RKO (cell line): ENCODE measurements at places on chromosomes 4 and X.

GRCh38 chrX:131763674-131764073 lies 219.8 kb downstream of the OR13H1 start:
- no peak for DNase-seq

- no peak for DNase-seq
Observed at GRCh38 chr4:133938061-133938460, 263.5 kb downstream of the PABPC4L start.

- peak; percentile 10 for DNase-seq
Observed at GRCh38 chr4:19358015-19358414, 893.7 kb upstream of the SLIT2 start.

DNA sequence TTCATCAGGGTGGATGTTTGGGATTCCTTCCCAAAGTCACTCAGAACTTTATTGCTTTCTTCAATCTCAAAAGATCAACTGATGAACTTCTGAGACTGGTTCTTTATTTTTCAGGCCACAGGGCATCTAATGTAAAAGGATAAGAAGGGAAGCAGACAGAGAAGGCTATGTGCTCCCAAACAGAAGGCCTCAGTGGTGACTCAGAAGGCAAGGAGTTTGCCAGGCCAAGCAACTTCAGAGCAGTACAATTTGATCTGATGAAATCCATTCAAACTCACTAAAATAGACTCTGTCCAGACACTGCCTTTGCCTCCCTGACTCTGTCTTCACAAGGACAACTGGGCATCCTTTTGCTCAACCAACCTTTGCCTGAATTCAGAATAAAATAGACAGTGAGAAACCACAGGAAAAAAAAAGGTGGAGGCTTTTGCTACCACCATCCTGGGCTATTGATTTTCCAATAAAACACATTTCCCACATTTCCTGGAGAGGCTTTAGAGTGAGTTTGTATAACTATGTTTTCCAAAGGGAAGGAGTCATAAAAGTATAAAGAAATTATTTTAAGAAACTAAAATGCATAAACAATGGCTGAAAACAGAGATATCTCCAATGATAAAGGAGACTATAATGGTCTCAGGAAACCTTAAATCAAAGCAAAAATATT lies 55.2 kb downstream of the ARHGEF6 start:
- peak; percentile 15 for DNase-seq

DNA sequence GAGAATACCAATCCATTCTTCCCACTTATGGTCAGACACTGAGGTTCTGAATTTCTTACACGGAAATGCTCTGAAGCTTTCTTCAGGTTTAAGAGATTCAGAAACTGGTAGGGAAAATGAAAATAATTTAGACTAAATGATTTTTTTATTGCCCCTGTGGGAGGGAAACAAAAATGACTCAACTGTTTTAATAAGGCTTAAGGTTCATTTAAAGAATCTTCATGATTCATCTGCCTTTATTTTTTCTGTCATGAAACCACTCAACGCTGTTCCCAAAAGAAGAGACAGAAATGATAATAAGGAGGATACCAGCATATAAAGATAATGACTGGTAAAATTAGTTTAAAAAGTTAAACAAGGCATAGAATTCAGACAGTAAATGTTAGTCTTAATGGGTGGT lies 39.3 kb upstream of the FAM47B start:
- DNase-seq = no peak

DNA sequence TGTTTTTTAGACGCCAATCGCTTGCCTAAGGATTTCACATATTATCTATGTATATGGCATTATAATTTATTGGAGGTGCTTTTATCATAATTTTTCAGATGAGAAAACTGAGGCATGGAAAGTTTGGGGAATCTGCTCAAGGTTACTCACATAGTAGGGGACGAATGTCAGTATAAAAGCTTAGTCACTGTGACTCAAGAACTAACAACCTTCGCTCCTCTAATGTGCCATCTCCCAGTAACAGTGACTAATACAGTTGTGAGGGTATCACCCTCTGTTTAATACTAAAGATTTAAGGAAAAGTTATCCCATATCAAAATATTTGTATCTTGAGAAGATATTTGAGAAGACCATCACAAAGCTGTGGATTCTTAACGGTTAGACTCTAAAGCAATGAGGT lies 353.1 kb upstream of the SPOCK3 start:
- peak; percentile 5 for DNase-seq

DNA sequence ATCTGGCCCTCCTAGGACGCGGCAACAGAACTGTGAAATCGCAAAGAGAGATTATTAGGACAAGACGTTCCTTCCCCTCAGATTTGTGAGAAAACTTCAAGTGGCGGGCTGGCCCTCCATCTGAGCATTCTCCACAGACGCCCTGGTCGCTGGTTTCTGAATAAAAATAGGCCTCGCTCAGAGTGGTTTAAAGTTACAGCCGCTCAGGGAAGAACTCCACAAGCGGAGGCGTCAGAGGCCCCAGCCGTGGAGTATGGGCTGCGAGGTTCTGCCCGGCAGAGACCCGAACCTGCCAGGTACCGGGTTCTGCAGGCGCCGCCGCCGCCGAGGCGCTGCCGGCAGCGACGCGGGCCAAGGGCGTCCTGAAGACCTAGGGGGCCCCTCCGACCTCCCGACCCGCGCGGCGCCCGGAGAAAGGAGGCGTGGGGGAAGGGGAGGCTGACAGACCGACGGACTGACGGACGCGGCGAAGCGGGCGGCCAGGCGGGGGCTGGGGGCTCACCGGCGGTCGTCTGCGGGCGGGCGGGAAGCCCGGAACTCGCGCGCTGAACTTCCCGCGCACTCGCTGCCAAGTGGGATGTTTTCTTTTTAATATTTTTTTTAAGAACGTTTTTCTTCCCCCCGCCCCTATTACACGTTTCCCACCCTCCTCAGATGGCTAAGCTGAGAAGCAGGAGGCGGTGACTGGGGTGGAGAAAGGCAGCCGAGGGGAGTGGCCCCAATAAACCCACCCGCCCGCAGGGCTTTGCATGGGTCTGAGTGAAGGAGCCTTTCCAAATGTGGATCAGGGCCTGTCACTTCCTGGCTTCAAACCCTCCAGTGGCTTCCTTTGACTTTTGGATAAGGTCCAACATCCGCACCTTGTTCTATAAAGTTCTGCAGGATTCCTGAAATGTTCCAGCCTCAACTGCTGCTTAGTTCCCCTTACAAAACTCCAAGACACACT lies at the start of gene PABPC4L:
Gene PABPC4L, minus strand, starts transcription at position 574 of the 946 bp plus-strand sequence. CDS start 770 bp downstream, outside the sequence.
- DNase-seq = no peak

DNA sequence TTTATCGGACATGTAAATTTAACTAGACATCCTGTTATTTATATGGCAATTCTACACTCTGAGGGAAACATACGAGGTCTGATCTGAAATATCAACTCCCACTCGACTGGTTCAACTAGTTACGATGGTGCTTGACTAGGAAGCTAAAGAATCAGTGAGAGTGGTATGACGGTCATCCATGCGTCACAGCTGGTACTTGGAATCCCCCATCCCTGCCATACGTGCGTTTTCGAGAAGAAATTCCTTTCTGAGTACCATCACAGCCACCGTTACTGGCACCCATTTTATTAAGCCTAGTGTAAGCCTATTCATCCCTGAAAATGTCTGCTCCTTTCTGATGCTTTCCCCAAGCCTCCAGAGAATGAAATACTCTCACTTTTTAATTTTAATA lies 695 bp upstream of the PIGA start:
- DNase-seq = peak; percentile 68

GRCh38 chr4:92074839-92075238 lies 228.9 kb upstream of the GRID2 start:
- no peak for DNase-seq

DNA sequence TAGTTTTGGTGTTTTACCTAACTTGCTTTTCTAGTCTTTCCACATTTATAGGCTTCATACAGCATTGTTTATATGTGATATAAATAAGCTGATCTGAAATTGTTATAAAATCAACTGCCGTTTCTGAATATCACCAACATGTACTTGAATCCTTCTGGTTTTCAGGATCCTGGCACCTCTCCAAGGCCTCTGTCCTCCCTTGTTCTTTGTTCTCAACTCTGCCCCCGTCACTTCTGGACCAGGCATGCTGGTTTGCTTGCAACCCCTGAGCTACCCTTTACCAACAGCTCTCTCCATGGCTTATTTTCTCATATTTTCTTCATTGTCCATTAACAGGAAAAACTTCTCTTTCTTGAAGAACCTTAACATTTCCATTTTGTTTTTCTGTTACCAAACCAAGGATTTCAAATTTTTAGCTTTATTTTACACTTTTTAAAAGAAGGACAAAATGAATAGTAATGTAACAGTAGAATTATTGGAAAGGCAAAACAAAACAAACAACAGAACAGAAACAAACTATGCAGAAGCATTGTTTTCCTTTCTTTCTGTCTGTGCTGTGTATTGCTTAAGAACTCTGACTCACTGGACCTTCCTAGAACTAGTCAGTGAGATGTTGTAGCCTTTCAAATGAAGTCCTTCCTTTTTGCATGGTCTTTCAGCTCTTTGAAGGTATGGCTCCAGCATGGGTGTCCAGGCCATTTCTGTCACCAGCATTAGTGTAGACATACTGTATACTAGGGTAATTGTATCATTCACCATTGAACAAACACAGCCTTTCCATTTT lies 44.8 kb downstream of the BANK1 start:
- DNase-seq = peak; percentile 4

DNA sequence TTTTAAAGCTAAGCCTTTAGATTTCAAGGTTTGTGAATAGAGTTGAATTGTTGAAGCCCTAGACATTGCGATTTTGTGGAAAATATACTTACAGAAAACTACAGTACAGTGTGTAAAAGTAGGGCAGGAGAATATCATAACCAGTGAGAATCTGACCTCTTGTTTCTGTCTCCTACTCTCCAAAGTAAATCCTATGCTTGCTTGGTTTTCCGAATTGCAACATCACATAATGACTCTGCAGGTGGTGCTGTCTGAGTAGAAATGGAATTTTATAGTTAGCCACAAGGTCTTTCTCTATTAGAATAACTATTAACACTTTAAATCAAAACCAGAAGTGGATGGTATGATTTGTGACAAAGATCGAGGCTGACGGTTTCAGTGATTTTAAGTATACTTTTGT lies 505.6 kb downstream of the RAPGEF2 start:
- DNase-seq = no peak

- peak; percentile 34 for DNase-seq
Observed at GRCh38 chr4:113434247-113434587, 327.3 kb downstream of the CAMK2D start.

GRCh38 chrX:103847174-103847870 lies 15.3 kb upstream of the RAB9B start:
- no peak for DNase-seq

- DNase-seq = no peak
Observed at GRCh38 chr4:156298230-156298629, 344.6 kb upstream of the CTSO start.

DNA sequence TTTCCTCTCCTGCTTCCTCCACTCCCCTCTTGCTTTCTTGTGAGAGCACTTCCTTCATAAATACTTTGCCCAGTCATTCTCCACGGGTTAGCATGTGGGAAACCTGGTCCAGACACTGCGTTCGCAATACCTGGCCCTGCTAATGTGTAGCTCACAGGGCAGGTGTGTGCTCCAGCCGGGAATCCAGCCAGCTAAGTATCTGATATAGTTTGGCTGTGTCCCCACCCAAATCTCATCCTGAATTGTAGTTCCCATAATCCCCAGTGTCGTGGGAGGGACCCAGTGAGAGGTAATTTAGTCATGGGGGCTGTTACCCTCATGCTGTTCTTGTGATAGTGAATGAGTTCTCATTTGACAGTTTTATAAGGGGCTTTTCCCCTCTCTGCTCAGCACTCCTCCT lies 32.2 kb upstream of the STX18 start:
- no peak for DNase-seq

DNA sequence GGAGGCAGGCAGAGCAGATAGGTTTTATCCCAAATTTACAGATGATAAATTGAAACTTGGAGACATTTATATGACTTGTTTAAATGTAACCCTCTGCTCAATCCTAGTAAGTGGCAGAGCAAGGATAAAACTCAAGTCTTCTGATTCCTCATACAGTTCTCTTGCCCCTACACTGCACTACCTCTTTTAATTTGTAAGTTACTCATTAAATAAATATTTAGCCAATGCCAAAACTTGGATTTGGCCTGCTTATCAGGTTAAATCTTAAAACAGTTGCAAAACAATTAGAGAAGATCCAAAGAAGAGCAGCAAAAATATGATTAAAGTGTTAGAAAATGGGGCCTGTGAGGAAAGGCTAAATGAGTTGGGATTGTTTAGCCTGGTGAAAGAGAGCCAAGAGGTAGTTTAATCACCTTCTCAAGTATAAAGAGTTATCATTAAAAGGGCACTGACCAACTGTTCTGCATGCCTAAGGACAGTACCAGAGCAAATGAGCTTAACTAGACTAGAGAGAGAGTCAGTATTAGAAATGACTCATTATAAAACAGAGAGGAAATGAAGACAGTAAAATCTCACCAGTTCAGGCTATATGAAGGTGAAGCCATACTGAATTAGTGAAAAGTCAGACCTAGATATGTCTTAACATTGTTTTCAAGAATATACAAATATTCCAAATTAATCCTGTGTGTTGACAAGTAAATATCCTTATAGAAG lies 146.3 kb downstream of the GRIA3 start:
- DNase-seq = no peak

DNA sequence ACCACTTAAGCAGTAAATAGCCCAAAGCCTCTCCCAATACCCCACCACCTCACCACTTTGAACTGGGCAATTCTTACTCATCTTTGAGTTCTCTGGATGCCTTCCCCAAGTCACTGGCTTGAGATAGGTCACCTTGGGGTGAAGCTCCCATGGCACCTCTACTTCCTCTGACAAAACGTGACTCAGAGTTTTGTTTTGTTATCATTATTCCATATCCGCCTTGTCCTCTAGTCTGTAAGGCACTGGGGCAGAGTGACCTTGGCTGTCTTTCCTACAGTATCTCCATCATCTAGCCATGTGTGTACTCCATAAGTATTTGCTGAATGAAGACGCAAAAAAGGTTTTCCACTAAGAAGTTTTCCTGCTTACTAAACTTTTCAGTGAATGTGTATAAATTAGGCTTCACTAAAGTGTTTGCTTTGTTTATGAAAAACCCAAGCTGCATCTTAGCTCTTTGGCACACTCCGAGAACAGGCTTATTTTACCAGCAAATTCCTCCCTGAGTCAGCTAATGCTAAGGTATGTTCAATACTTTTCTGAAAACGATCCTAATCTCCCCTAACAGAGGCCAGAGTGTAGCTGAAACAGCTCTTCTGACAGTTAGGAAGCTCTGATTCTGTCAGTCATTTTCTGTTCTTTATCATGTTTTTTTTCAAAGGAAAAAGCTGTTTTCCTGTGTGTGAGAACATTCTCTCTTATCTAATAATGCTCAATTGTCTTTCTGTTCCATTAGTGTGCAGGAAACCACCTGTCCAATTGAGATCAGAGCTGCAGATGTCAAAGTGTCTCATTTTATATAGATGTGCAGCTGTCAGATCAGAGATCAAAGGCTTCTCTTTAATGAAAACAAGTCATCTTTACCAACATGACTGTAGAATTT lies 30.2 kb upstream of the TSPAN5 start:
- DNase-seq = peak; percentile 77
